ENCODE measurements at places on chromosomes 6 and 20.
A peak's percentile ranks its signal among the peaks of the same experiment; 100 is the strongest.

- DNase-seq: peak; percentile 15
Measured at GRCh38 chr6:159267165-159267564, 98.0 kb downstream of the FNDC1 start.

- DNase-seq: no peak
Measured at GRCh38 chr6:170238741-170239565, 51.9 kb downstream of the DLL1 start.

GRCh38 chr6:42740725-42741124 is 5.2 kb downstream of the TBCC start:
- DNase-seq: no peak

GRCh38 chr20:62357187-62357667 is 9.9 kb downstream of the LAMA5 start:
- DNase-seq: no peak

GRCh38 chr6:7528565-7528964 is 12.9 kb upstream of the DSP start:
- DNase-seq: no peak

GRCh38 chr6:80376411-80376810 is 269.9 kb downstream of the BCKDHB start:
- no peak for DNase-seq

DNA sequence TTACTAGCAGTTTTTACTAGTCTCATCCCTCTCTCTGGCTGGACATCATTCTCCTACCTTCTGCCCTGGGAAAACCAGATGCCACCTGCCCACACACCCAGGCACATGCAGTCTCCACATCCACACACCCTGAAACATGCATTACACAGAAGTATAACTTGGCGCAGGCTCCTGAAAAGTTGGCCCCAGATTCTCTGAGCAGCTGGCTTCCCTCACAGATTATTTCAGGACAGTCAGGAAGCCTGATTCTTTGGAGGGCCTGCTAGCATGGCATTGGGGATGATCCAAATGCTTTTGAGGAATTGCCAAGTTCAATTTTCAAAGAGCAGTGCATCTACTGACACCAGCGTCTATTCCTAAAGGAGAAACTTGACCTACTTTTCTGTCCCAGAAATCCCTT is 27.8 kb upstream of the KIF16B start:
- DNase-seq: no peak

DNA sequence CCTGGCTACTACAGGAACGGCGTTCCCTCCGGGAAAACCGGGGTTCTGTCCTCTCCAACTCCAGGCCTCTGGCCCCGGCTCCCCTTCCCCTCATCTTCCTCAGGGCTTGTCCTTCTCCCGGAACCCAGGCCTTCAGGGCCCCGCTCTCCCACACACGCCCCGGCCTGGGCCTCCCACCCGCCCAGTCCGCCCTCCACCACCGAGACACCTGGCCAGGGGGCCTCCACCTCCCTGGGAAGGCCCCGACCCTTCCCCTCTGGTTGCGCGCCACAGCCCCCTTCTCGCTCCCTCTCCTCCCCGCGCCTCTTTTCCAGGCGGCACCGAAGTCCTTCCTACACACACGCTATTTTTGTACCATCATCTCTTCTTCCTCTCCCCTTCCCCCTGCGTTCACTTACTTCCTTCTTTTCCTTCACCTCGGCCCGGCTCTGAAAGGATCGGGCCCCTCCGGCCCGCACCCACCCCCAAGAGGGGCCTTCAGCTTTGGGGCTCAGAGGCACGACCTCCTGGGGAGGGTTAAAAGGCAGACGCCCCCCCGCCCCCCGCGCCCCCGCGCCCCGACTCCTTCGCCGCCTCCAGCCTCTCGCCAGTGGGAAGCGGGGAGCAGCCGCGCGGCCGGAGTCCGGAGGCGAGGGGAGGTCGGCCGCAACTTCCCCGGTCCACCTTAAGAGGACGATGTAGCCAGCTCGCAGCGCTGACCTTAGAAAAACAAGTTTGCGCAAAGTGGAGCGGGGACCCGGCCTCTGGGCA is 1.3 kb upstream of the SIRPA start:
- DNase-seq: no peak

DNA sequence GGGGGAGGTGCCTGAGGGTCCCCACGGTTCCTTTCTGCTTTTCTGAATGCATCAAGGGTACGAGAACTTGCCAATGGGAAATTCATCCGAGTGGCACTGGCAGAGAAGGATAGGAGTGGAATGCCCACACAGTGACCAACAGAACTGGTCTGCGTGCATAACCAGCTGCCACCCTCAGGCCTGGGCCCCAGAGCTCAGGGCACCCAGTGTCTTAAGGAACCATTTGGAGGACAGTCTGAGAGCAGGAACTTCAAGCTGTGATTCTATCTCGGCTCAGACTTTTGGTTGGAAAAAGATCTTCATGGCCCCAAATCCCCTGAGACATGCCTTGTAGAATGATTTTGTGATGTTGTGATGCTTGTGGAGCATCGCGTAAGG is 226.4 kb downstream of the SMOC2 start:
- no peak for DNase-seq

DNA sequence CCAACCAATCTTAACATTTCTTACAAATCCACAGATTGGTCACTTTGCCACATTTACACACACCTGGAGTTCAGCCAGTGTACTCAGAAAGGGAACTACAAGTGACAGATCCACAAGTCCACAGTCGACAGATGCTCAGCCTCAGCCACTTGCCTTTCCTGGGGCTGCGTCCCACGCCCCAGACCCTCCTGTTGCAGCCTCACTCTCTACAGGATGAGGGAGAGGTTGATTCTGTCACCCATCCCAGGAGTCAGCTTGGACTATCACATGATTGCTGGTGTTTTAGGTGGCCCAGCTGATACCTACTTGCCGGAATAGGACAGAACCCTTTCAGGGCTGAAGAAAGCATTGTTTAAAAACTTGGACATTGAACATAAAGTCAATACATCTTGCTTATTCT is 108.8 kb downstream of the FAM120B start:
- no peak for DNase-seq

GRCh38 chr6:116170358-116171057 is 44.6 kb upstream of the COL10A1 start:
- no peak for DNase-seq

DNA sequence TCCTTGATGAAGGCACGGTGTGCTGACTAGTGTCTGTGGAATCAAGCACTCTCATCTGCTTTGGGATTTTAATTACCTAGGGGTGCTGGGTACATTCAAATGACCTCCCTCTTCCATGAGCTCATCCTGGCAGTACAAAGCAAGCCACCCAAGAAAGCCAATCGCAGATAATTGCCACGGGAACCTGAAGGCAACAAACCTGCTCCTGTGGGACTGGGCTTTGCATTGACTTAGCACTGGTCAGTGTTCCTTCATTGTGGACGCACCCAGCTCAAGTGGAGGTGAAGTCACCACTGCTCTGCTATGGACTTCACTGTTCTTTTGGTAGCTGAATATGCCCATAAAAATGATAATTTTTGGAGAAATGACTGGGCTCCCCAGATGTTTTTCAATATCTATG is 261.6 kb upstream of the FERMT1 start:
- no peak for DNase-seq

GRCh38 chr6:111865049-111865585 is 8.1 kb downstream of the FYN start:
- no peak for DNase-seq

DNA sequence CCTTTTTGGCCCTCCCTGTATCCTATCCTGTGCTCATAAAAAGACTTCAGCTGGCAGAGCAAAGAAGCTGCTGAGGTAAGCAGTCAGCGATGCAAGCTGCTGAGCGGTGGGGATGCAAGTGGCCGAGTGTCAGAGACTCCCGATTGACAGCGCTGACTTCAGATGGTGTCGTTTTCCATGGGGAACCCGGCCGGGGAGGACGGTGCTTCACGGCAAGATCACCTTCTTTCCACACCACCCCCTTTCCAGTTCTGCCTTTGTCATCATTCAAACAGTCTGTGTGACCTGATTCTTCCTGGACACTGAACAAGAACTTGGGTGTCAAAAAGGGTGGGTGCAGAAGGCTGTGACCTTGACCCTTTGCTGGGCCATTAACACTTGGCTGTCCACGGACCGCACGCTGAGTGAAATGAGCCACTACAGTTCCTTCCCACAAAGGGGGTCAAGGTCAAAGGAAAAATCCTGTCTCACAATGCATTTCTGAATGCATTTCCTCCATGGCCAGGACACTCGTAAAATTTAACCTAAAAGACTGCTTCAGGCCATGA is 52.9 kb upstream of the UNC93A start:
- no peak for DNase-seq

DNA sequence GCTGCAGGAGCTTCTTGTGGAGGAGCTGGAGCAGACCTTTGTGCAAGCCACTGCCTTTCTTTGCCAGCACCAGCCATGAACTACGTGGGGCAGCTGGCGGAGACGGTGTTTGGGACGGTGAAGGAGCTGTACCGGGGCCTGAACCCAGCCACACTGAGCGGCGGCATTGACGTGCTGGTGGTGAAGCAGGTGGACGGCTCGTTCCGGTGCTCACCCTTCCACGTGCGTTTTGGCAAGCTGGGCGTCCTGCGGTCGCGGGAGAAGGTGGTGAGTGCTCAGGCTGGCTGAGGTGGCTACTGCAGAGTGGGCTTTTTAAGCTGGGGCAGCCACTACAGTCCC is 5.1 kb downstream of the LPIN3 start:
- no peak for DNase-seq

- no peak for DNase-seq
Measured at GRCh38 chr6:111050261-111051023, 36.9 kb upstream of the SLC16A10 start.

- DNase-seq: no peak
Measured at GRCh38 chr20:50720026-50720425, 11.4 kb upstream of the PARD6B start.

GRCh38 chr6:140541288-140541687 is 1166.8 kb upstream of the CITED2 start:
- no peak for DNase-seq

- no peak for DNase-seq
Measured at GRCh38 chr6:167219967-167220512, 62.3 kb upstream of the GPR31 start.

- DNase-seq: no peak
Measured at GRCh38 chr6:21965953-21966539, 330.8 kb downstream of the PRL start.

DNA sequence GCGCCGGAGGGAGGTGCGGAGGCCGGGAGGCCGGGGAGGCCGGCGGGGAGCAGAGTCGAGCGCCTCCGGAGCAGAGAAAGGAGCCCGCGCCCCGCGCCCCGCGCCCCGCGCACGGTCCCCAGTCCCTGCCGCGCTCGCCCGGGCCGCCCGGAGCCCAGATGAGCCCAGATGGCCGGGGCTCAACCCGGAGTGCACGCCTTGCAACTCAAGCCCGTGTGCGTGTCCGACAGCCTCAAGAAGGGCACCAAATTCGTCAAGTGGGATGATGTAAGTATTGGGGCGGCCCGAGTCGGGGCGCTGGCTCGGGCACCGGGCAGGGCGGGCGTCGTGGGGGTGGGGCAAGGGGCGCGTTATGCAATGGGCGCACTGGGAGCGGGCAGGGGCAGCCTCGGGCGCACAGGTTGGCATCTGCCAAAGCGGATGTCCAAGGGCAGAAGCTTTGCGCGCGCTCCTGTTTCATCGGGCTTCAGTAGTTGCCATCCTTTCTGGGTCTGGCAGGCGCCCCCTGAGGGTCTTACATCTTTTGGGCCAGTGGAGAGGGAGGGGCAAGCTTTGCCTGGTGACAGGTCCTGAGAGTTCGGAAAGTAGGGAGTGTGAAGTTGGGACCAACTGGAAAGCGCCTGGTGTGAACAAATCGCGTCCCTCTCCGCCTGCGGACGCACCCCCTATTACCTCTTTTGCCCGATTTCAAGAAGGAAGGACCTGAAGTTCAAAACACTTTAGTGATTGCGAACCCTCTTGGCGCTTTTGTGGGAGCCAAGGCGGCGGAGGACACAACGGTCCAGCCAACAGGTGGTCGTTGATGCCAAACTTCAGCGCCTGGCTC is 631 bp downstream of the PLCB1 start:
- peak; percentile 11 for DNase-seq

- DNase-seq: no peak
Measured at GRCh38 chr6:151131324-151132007, 108.3 kb upstream of the AKAP12 start.

DNA sequence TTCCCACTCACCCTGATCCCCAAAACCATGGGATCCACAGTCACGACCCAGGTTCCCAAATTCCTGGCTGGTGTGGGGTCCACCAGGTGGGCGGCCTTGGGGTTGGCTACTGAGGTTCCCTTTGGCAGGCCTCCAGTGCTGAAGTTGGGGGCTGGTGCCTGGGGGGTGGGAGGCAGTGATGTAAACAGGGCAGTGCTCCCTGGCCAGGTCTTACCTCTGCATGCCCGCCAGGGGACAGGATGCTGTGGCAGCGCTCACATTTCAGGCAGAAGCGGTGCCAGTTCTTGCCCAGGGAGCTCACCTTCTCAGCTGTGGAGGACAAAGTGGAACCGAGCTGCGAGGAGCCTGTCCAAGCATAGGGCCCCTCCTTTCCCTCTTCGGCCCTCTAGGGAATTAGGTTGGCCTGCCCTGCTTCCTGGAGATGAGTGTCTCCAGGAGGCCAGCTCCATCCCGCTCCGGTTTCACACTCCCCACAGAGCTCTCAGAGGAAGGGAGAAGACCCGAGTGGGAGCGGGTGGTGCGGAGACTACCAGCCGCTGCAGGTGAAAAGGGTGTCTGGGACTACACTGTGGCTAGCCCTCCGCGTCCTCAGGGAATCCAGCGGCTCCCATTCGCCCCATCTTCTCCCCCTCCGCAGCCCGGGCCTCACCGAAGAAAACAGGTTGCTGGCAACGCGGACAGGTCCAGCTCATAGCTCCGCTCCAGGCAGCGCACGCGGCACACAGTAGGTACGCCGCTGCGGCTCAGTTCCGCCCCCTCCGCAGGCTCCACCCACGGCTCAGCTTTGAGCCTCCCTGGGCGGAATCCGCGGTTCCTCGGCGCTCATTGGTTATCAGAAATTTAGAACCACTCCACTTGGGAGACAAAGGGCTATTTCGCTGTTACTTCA is at the start of gene CRIP3:
Gene CRIP3, minus strand, starts transcription at position 726 of the 889 bp plus-strand sequence. Its CDS starts 34 bp downstream, at position 692.
- DNase-seq: peak; percentile 64

DNA sequence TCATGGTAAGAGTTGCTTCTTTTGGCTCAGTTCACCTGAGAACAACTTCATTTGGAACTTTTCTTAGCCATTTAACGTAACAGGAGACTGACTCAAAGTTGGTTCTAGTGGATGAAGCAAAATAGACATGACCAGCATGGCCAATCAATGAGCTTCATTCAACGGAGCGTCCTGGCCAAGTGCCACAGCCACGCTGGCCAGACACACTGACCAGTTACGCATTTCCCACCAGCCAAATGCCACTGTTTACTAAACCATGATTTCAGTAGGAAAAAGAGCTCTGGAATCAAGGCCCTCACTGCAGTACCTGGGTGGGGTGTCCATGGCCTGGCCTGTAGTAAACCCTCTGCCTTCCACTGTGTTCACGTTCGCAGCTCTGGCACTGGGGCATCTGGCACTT is 80.4 kb downstream of the POPDC3 start:
- no peak for DNase-seq

All from activated CD4-positive, alpha-beta T cell treated with anti-CD3 and anti-CD28 coated beads for 48 hours (primary cell).